ENCODE measurements at places on chromosomes 12 and 14.

DNA sequence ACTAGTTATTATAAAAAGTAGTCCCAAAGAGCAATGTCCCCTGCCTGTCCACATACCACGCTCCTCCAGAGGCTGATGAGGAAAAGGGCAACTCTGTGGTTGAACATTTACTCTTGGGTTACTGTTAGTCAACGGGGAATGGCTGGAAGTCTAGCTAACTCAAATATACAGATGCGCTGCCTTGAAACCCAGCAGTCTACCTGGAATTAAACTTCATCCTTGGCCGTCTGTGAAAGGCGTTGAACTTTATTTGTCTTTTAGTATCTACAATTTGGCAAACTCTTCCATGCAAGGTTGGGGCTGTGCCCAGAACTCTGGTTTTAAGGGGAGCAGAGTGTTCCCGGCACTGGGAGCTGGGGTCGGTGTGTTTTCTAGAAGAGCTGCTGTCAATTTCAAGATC, 3.9 kb upstream of the MEG3 start:
- DNase-seq = no peak

- DNase-seq = peak; percentile 47
These were observed 466.9 kb upstream of the RGS6 start for GRCh38 chr14:71465316-71465715.

- DNase-seq = no peak
These were observed 13.4 kb downstream of the ATXN2 start for GRCh38 chr12:111585690-111586089.

- DNase-seq = no peak
These were observed 66.0 kb upstream of the TRAF3 start for GRCh38 chr14:102711207-102711606.

- no peak for DNase-seq
These were observed 6.9 kb upstream of the RD3L start for GRCh38 chr14:103949131-103949790.

DNA sequence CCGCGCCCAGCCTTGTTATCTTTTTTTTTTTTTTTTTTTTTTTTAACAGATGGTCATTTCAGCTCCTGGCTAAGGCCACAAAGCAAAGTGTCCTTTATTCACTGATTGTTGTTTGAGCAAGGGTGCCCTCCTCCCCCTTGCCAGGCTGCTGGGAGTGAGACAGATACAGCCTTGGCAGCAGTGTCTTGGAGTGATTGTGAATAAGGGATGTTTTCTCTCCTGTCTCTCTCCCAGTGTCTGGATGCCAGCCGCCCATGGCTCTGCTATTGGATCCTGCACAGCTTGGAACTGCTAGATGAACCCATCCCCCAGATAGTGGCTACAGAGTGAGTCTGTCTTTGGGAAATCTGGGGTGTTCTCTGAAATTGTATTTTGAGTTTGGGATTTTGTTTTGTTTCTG, 28.7 kb downstream of the FNTB start:
- no peak for DNase-seq

GRCh38 chr14:34794217-34794616, 79.8 kb upstream of the CFL2 start:
- DNase-seq = peak; percentile 22

- DNase-seq = peak; percentile 86
These were observed 14.9 kb downstream of the DCAF5 start for GRCh38 chr14:69137843-69138535.

- DNase-seq = peak; percentile 55
These were observed 68.2 kb downstream of the DRAM1 start for GRCh38 chr12:101945369-101946232.

DNA sequence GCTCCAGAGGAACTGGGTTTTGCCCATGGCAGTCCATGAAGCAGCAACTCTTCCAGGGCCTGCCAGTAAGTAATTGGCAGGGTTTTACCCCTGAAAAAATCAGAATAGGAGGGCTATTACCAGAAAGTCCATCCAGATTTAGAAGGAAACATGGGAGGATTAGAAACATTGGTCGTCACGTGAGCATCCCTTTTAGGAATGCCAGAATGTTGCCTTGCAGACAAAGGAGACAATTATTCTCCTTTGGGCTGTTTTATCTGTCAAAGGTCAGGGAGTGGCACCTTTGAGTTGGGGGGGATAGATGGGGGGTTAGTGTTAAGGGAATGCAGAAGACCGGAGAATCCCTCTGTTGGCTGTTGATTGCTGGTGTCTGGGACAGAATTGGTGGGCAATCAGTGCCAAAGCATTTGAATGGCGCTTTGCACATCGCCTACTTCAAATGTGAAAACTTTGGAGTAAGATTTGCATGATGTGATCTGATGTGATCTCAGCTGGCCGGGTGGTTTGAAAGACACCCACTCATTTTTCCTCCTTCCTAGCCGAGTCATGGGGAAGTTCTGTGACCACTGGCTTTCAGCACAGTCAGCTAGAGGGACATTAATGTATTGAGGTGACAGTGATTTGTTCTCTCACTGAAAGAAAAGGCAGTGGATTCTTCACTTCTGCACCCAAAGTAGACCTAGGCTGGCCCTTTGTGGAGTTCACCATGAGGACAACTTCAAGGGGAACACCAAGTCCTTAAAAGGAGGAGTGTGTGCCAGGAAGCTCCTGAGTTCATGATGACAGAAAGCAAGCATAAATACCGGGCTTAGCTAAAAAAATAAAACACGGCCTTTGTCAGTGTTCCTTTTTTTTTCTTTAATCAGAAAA, 31.4 kb downstream of the FLVCR2 start:
- peak; percentile 27 for DNase-seq

DNA sequence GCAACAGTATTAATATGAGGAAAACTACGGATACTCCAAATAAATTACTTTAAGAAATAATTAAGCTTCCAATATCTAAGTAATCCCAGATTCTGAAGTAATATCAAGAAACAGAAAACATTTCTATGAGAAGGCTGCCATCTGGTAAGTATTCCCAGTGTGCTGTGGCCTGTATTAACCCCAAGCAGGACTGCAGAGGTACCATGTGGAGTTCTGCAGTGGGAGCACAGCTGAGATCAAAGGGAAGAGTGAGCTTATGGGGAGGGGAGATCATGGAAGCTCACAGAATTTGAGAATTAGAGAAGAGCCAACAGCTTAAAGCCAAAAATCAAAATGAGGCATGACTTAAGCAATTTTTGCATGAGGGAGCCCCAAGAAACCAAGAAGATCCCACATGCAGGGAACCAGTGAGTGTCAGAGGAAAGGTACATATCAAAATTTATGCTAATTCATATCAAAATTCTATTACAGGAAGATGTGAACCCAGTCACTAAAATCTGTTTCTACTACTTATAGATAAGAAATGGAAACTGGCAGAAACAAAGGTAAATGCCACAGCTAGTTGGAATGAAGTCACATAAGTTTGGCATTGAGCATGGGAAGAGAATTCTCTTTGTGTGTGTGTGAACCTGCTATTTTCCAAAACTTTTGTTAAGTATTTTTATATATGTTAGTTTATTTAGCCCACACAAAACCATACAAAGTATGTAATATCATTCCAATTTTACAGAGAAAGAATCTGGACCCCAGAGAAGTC, 62.6 kb upstream of the KITLG start:
- no peak for DNase-seq

- DNase-seq = peak; percentile 14
These were observed 444.1 kb upstream of the TMEM132C start for GRCh38 chr12:127822809-127823411.

- DNase-seq = no peak
These were observed 10.7 kb upstream of the FOXG1 start for GRCh38 chr14:28755884-28756268.

DNA sequence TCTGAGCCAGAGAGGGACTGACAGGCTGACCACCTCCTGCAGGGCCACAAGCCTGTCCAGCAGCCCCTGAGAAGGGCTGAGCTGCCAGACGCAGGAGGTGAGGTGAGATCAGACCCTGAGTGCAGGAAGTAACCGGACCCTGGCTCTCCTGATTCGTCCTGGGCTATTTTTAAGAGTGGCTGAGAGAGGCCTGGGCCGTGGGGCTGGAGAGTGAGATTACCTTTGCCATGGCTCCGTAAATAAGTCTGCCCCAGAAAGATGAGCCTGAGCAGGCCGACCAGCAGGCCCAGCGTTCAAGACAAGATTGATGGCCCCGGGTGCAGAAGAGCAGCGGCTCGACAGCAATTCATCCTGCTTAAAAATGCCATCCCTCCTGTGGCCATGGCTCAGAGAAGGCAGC, 54.2 kb downstream of the SPTB start:
- DNase-seq = no peak

- no peak for DNase-seq
These were observed 140.6 kb downstream of the ETNK1 start for GRCh38 chr12:22765421-22766130.

- DNase-seq = no peak
These were observed 194.5 kb upstream of the RGS6 start for GRCh38 chr14:71737760-71738159.

DNA sequence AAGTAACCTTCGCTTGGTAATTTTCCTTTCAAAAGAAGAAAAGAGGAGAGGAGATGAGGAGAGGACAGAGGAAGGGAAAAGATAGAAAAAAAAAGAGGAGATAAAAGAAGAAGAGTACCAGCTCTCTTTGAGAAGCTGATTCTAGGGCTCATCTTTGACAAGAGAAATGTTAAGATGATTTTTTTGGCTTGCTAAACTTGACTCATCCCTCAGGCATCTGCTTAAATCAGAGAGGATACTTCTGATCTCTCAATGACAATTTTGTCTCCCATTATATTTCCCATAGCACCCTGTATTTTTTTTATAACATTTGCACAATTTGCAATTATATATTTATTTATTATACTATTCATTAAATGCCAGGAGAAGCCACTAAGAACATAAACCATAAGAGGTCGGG, 17.1 kb downstream of the SYT1 start:
- DNase-seq = no peak
